CD4-positive, alpha-beta T cell treated with Interleukin-17A for 4 hours (primary cell): ENCODE measurements at places on chromosomes 7 and 10.

DNA sequence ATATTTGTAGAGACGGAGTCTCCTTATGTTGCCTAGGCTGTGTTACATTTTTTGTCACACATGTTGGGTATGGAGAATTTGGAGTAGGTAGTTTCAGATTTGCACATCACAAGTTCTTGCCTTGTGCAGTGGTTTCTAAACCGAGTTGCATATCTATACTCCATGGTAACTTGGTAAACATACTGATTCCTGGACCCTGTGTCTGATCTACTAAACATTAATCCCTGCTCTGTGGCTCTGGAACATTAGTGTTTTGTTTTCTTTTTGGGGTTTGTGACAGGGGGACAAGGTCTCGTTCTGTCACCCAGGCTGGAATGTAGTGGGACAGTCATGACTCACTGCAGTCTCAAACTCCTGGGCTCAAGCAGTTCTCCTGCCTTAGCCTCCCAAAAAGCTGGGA, 24.7 kb downstream of the AUTS2 start:
- no peak for DNase-seq

DNA sequence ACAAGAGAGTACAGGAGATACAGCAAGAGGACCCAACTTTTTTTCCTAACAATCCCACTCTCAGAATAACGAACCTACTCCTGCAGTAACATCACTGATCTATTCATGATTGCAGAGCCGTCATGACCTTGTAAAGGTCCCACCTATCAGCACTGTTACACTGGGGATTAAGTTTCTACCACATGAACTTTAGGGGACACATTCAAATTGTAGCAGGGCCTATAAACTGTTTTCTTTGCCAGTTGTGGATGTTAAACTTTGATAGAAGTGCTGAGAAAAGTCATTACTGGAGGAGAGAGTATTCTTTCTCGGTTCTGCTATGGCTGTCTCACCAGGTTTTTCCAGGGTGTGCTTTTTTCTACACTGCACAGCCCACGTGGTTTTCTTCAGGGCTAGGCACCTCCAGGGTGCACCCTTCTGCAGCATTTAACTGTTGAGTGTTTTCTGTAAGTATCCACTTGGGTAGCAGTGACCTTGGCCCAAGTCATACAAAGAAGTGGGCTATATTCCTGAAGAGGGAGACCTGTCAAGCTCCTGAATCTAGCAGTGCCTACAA, 131.6 kb upstream of the AHR start:
- DNase-seq, result peak; percentile 11

DNA sequence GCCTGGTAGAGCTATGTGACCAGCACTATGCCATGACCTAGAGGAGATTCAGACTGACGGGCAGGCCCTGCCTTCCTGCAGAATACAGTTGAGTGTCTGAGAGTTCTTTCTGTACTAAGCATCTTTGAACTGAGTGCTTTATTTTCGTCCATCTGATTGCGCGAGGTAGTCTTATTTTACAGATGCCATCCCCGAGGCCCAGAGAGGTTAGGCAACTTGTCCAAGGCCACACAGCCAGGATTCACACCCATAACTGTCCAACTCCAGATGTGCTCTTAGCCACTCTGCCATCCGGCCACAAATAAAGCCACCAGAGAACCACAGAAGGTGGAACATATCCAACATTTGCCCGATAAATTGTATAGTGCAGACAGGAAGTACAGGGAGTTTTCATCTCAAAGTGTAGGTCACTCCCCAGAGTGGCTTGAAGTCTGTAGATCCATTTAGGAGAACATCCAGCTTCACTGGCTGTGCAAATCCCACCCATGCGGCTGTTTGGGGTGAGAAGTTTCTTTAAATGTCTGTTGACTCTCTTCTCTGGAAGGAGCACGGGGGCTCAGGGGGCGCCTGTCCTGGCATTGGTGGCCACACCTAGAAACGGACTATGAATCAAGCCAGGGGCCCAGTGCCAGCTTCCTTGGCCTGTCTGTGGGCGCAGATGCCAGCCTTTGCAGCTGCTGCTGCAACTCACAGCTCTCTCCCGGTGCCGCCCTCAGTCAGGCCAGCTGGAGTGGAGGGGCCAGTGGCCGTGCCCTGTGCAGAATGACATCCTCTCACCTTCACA, 11.1 kb downstream of the CHST3 start:
- DNase-seq, result no peak

GRCh38 chr7:66330961-66331360, 125.8 kb downstream of the TPST1 start:
- DNase-seq, result no peak

- no peak for DNase-seq
Measured at GRCh38 chr10:396107-396506, 260.9 kb downstream of the ZMYND11 start.

GRCh38 chr7:31192986-31193385, 140.9 kb downstream of the ADCYAP1R1 start:
- no peak for DNase-seq

GRCh38 chr7:130971297-130971696, 237.3 kb upstream of the KLF14 start:
- DNase-seq, result peak; percentile 57

GRCh38 chr10:78846760-78847159, 222.0 kb upstream of the ZMIZ1 start:
- no peak for DNase-seq

GRCh38 chr7:134710511-134710853, 63.8 kb downstream of the BPGM start:
- DNase-seq, result no peak
